Retinal pigment epithelial cell (primary cell): ENCODE measurements at places on chromosomes 12 and 14.

DNA sequence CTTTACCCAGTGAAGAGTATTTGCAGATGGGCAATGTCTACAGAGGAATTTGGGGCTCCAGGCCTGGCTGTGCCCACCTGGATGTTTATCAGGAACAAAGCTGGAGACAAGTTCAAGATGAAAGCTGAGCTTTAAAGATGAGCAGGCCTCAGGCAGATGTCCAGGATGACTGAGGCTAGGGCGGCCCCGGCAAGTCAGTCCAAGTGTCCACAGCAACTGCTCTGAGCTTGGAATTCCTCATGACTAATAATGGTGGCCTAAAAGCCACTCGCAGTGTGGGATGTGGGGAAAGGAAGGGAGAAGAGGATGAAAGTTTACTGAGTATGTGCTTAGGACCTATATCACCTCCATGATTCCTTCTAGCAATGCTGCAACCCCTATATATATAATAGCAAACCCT lies 128.2 kb upstream of the NOS1 start:
- no peak for DNase-seq

DNA sequence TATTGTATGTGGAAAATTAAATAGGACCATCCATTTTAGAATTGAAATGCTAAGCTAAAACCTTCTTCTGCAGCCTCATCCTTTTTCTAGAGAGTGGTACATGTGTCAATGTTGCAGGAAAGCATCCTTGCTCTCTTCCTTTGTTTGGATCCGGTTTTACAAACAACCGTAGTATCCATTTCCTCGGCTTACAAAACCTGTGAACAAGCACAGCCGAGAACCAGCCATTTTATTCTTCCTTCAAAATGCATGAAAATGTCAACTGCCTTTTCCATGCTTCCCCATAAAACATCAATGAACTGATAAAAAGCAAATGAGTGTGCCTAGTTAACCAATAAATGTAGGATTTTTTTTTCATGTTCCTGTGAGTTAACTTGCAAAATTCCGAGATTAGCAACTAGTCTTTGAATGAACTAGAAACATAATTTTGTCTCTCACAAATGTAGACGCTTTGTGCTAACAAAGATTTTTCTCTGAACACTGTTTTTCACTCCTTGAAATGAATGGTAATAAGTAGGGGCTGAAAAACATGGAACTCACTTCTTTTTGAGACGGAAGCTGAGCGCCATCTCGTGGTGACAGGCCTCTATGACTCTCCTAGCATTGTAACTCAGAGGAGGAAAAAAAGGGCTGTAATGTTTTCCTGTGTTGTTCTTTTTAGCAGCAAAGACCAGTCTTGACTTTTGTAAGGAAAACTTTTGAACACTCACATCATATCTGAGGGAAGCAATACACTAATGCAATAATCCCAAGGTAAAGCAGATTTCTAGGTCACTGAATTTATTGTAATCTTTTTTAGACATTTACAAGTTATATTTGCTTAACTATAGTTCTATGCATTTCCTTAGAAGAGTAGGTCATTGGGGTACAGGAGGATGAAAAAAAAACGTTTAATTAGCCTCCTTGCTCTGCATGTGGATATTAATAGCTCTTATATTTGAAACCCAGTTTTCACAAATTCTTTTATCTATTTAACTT lies 157.4 kb upstream of the FOXG1 start:
- DNase-seq, result no peak

DNA sequence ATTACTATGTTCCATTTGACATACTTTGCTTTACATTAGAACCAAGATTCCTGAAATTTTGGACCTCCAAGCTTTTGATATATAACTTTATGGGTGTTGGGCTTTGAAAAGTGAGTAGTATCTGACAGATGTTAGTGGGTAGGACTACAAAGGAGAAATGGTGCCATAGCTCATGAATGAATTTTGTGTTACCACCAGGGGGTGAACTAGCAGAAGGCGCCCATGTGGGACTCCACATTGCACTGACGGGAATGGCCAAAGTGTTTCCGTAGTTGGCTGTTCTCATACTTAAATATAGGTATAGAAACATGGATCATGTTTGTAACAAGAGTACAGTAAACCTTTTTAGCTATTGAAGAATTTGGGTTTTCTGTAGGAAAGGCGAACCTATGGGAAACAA lies 337.5 kb downstream of the FLRT2 start:
- DNase-seq, result no peak

DNA sequence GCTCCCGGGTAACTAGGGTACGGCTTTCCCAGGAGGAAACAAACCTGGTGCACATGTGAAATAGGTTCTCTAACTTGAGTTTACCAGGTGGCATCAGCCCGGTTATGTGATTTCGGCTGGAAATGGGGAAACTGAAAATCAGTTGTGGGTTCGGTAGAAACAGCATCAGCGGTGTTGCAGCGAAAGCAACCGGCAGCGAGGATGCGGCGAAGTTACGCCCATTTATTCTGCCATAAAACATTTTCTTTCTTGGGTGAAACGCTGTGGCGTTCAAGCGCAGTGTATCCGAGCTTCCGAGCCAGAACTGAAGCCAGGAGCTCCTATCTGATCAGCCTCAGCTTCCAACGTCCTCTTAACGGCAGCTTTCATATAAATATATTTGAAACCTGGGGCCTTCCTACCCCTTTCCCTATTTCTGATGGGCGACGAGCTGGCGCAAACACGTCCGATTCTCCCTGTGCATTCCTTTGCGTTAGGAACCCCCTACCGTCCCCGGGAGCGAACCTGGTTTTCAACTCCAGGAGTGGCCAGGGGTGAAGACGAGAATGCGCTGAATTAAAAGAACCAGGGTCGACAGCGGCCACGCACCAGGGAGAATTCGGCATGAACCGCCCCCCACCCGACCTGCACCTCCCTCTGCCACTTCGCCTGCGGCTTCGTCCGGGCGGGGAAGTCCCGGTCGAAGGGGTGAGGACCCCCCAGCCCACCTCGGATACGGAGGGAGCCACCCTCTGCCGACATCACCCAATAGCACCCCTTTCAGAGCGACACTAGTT lies 1.6 kb downstream of the DPF3 start:
- DNase-seq, result no peak

DNA sequence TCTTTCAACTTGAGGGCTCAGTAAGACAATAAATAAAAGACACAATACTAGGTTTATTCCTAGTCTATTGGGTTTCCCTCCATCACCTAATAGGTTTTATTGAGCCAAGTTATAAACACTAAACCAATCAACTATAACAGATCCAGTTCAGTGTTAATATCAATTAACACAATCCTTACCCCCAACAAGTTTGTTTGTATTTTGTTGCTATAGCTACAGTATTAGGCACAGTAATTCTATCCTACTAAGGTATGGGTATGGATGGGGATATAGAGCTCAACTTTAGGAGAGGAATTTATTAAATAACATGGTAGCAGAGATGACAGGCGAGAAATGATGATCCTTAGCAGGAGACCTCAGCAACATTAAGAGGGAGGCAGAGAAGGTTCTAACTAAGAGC lies 13.3 kb downstream of the PPP4R3A start:
- no peak for DNase-seq

- DNase-seq, result peak; percentile 33
Measured at GRCh38 chr14:73058922-73059673, 764 bp downstream of the RBM25 start.
